Activated CD4-positive, alpha-beta T cell treated with anti-CD3 and anti-CD28 coated beads, Interleukin-2, Interleukin-4, amounts not matched to agents 100 ng/mL and 50 ng/mL, durations not matched to agents 16 hours and 8 hours (primary cell): ENCODE measurements at places on chromosomes 3 and 15.

DNA sequence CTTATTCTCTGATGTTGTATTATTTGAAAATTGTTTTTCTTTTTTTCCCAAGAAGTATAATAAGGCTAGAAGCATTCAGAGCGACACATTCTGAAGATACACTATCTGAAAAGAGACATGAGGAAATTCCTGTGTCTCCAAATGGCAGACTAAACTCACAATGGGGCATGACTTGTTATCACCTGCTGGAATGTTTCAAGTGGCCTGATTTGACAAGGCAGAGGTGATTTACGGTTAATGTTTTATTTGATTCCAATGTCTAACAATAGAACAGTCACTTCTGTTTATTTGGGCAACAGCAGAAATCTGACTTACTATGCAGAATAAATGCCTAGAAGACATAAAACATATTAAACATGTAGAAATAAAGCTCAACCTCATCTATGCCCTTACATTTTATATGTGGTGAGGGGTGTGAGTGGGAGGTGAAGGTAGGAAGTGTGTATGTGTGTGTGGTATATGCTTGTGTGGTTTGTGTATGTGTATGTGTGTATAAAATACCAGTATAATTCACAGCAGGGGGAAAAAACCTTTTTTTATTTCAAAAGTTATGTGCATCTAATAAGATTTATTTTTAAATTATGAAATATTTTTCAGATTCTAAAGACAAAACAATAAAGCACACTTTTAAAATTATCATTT is 1051.7 kb downstream of the ROBO2 start:
- no peak for DNase-seq

GRCh38 chr15:72991026-72991425 is 61.2 kb upstream of the NEO1 start:
- DNase-seq = no peak

GRCh38 chr3:153547970-153548369 is 385.9 kb downstream of the RAP2B start:
- DNase-seq = no peak

DNA sequence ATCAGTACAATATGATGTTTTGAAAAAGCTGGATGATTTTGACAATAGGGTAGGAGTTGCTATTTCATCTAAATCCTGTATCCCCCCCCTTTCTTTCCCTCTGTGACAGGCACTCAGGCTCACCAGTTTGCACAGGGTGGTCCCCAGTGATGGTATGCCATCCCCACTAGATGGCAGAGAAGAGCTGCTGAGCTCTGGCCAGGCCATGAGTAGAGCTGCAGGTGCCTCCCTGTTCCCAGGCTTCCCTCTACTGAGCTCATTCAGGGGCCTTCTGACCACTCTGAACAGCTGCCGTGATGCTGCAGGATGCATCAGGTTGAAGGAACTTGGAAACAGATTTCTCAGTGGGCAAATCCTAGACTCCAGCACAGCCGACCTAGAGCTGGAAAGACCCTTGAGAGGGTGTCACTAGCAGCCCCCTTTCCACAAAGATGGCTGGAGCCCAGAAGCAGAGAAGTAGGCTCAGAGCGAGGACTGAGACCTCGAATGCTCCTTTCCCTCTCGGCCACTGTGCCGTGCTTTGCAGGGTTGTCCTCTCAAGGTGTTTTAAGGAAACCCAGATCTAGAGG is 45.1 kb downstream of the EFCAB12 start:
- DNase-seq = peak; percentile 58

GRCh38 chr3:30155755-30156154 is 450.6 kb upstream of the TGFBR2 start:
- DNase-seq = no peak

- no peak for DNase-seq
These were observed 376.6 kb upstream of the SLCO3A1 start for GRCh38 chr15:91476861-91477260.

DNA sequence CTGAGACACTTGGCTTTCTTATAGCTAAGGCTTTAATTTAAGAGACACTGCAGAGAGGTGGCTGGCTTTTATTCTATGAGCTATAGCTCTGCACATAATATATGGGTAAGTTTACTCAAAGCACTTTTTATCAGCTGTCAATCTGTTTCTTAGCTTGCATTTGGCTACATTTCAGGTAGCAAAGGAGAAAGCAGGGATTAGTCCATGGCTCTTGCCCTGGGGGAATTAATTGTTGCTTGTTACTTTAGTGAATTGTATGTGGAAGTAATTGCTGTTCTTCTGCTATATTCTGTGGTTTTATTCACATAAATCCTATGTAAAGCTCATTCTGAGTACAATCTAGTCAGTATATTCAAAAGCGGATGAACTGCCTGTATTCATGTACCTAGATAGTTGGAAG is 14.4 kb upstream of the CCDC39 start:
- DNase-seq = no peak

GRCh38 chr3:167829071-167829470 is 93.5 kb downstream of the SERPINI1 start:
- DNase-seq = no peak

GRCh38 chr3:171772427-171773056 is 37.7 kb downstream of the PLD1 start:
- peak; percentile 49 for DNase-seq

DNA sequence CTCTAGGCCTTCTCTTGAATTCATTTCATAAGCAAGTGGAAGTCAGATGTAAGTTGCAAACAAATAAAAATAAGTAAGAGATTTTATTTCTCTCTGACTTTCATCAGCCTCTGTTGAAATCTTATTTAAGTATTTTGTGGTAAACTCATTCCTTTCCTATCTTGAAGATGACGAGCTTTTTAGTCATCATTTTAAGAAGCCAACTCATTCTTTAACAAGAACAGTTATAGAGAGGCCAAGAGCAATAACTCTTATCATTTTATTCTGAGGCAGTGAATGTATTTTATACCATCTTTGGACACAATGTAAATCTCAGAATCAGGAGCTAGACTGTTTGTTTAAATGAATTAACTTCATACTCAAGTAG is 147.5 kb upstream of the MBNL1 start:
- DNase-seq = peak; percentile 11

DNA sequence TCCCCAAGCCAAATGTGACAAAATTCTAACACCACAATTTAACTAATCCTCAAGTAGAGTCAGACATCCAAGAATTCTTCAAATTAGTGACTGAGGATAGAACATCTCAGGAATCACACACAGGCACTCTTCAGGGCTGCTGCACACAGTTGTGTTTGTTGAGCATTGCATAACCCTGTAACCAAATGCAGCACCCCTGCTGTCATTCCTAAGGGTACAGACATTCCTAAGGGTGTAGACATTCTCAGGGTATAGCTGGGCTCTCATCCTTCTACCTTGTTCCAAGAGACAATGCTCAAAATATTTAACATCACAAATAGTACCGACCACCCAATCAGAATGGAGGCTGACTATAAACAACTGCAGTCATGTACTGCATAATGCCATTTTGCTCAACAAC is 107.1 kb upstream of the UBE2E2 start:
- no peak for DNase-seq

- DNase-seq = no peak
These were observed 21.0 kb upstream of the FNDC3B start for GRCh38 chr3:172018364-172018763.

DNA sequence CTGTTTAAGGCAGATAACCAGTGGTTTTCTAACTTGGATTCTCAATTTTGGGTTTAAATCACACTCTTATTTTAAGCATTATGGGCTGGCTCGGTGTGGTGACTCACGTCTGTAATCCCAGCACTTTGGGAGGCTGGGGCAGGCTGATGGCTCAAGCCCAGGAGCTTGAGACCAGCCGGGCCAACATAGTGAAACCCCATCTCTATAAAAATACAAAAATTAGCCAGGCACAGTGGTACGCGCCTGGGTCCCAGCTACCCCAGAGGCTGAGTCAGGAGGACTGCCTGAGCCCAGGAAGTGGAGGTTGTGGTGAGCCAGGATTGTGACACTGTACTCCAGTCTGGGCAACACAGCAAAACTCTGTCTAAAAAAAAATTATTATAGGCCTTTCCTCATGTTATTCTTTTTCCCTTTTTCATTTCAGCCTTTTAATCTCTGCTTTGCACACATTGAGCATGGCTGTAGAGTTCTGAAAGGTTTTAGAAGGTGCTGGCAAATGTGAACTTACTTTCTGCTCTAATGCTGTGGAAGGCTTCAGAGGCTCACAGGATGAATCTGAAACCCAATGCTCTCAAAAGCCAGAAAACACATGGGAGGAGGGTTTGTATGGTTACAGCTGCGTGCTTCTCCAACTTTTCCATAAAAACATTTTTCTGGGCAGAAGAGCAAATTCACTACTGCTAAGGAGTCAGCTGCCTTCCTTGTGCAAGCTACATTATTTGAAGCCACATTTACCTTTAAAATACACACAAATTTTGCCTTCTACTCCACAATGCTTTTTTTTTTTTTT is 32.5 kb downstream of the CHAC1 start:
- DNase-seq = no peak

GRCh38 chr15:33094336-33094735 is 100.2 kb downstream of the FMN1 start:
- DNase-seq = no peak

GRCh38 chr3:53711387-53711786 is 134.8 kb downstream of the CHDH start:
- no peak for DNase-seq

- no peak for DNase-seq
These were observed 12.8 kb upstream of the MTMR10 start for GRCh38 chr15:31004220-31004733.

GRCh38 chr3:135382188-135382587 is 583.3 kb upstream of the PPP2R3A start:
- DNase-seq = no peak
